Ovary (tissue), 10 donors: ENCODE measurements at places on chromosomes 16 and 17. TPM values are rescaled to one million over a fixed set of nuclear protein-coding genes. Genes with fewer than 3 reads are reported as not detected.

KRT34 gene
- total RNA-seq, result not detected

CHST5 gene
- total RNA-seq, result 0.45 TPM

HBA2 gene
- total RNA-seq, result 4.5 TPM

LGALS9 gene
- total RNA-seq, result 27.6 TPM

NUPR1 gene
- total RNA-seq, result 161 TPM

CES3 gene
- total RNA-seq, result 1.5 TPM

ZNF750 gene
- not detected for total RNA-seq

KRT33B gene
- not detected for total RNA-seq

VAT1 gene
- 121 TPM for total RNA-seq

GRCh38 chr16:11966173-11966572 lies 1.2 kb downstream of the TNFRSF17 start:
- H3K4me1 ChIP-seq, result no peaks in the 10 kb centered on the region
- H3K27me3 ChIP-seq, result no peaks in the 10 kb centered on the region
- no peaks in the 10 kb centered on the region for H3K36me3 ChIP-seq
- no peak for DNase-seq

- H3K36me3 ChIP-seq, result no peaks in the 10 kb centered on the region
- H3K4me1 ChIP-seq, result peaks cover 66% of the 10 kb centered on the region
- no peak for DNase-seq
- no peak overlapping the region for H3K4me3 ChIP-seq
- H3K27me3 ChIP-seq, result no peaks in the 10 kb centered on the region
- no peak overlapping the region for H3K27ac ChIP-seq
These were observed 242.3 kb downstream of the SEC14L1 start for GRCh38 chr17:77382966-77383612.

GRCh38 chr16:21301168-21301894 lies 23.2 kb upstream of the CRYM start:
- H3K4me3 ChIP-seq, result peak overlapping the region; percentile 54
- peak; percentile 64 for DNase-seq
- no peaks in the 10 kb centered on the region for H3K4me1 ChIP-seq
- no peaks in the 10 kb centered on the region for H3K36me3 ChIP-seq

DNA sequence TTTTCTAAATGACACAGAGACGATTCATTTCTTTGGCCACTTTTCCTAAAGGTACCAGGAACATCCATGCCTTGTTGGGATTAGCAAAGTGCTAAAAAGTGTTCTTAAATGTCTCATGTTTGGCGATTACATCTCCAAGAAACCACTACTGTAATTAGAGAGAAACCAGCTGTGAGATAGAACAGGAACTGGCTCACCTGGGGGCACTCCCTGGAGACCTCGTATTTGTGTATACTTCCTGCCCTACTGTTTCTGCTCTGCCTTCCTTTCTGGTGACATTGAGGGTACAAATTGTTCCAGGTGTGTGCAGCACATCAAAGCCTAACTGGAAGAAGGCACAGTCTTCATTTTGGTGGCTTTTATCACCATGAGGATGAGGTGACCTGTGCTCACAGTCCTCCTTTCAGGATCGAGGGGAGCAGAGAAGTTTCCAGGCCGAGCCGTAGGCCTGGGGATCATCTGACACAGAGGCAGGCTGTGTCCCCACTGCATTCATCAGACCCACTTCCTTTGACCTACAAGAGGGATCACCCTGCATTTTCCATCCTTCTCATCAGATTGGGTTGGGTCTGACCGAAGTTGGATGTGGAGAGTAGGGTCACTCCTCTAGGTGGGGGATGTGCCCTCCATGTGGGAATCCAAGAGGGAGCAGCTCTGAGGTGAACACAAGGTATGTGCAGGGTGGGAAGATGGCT lies 23.7 kb downstream of the CCL4 start:
- H3K27ac ChIP-seq, result no peak overlapping the region
- no peak for DNase-seq
- H3K27me3 ChIP-seq, result no peaks in the 10 kb centered on the region
- no peaks in the 10 kb centered on the region for H3K36me3 ChIP-seq
- H3K4me1 ChIP-seq, result no peaks in the 10 kb centered on the region

- DNase-seq, result no peak
- no peak overlapping the region for H3K27ac ChIP-seq
- no peaks in the 10 kb centered on the region for H3K36me3 ChIP-seq
- no peak overlapping the region for H3K4me3 ChIP-seq
- H3K27me3 ChIP-seq, result no peaks in the 10 kb centered on the region
These were observed 10.7 kb downstream of the GFOD2 start for GRCh38 chr16:67708368-67708771.

DNA sequence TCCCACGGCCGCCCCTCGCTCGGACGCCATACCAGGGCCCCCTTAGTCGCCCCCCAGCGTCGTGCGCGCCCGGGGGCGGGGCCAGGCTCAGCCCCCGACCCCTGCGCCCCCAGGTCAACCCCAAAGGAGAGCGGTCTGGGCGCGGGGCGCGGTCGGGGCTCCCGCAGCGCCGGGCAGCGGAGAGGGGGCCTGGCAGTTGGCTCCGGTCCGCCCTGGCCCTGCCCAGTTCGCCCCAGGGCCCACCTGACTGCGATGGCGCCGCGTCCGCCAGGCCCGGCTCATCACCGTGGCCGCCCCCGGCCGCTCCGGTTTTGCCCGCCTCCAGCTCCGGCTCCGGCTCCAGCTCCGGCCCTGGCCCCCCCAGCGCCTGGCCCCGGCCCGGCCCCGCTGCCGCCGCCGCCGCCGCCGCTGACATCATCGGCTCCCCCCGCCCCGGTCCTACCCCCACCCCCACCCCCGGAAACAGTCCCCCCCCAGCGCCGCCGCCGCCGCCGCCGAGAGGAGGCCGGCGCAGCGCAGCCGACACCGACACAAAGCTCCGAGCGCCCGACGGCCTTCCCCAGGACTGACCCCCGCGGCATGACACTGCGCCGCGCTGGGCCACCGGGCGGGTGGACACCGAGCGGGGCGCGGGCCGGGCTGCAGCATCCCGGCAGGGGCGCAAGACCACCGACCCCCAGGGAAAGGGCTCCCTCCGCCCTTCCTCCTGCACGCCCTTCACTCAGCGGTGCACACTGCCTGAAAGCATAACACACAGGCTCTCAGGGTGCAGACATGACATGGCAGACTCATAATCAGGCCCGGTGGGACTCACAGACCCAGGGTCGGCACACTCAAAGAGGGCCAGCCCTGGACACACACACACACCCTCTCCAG lies at the start of gene ZBTB4:
TSS of gene ZBTB4 (minus strand) at position 419 of the 876 bp plus-strand sequence. CDS start 12,830 bp downstream, outside the sequence.
- peak within 1 kb of the TSS; percentile 84 for H3K4me3 ChIP-seq
- no peaks in the 10 kb centered on the region for H3K27me3 ChIP-seq
- no peaks in the 10 kb centered on the region for H3K36me3 ChIP-seq
- H3K27ac ChIP-seq, result peak within 1 kb of the TSS; percentile 98

DNA sequence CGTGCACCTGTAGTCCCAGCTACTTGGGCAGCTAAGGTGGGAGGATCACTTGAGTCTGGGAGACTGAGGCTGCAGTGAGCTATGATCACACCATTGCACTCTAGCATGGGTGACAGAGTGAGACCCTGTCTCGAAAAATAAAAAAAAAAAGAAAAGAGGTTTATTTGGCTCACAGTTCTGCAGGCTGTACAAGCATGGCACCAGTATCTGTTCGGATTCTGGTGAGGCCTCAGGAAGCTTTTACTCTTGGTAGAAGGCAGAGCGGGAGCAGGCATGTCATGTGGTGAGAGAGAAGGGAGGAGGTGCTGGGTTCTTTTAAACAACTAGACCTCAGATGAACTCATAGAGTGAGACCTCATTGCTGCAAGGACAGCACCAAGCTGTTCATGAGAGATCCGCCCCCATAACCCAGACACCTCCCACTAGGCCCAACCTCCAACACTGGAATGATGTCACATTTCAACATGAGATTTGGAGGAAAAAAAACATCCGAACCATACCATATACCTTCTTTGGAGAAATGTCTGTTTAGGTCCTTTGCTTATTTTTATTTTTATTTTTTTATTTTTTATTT lies 10.3 kb upstream of the RMI2 start:
- no peaks in the 10 kb centered on the region for H3K27me3 ChIP-seq
- H3K27ac ChIP-seq, result no peak overlapping the region
- DNase-seq, result no peak
- H3K4me3 ChIP-seq, result no peak overlapping the region
